ENCODE measurements at places on chromosomes 1 and 21. TPM values are rescaled to one million over a fixed set of nuclear protein-coding genes. Genes with fewer than 3 reads are reported as not detected.
A peak's percentile ranks its signal among the peaks of the same experiment; 100 is the strongest.

The ATP1A2 gene
- total RNA-seq = not detected

The MPZL1 gene
- total RNA-seq = 13.6 TPM

The LCA5L gene
- 0.47 TPM for total RNA-seq

DNA sequence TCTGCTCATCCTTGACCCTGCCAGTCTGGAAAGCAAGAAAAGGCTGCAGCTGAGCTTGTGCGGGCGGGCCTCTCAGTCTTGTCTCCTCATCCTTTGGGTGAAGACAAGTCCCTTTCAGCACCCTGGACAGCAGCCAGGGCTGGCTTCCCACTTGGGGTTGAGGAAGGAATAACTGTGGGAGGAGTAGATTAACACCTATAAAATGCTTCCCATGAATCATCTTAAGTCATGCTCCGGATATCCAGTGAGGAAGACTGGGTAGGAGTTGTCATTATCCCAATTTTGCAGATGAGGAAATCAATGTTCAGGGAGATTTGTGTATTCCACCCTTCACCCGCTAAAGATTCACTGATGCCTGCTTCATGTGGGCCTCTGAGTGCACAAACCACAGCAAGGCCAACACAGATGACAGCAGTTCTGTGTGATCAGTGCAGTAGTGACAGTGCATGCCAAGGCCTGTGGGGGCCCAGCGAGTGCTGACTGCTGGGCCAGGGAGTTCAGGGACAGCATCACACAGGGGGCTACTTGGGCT lies 20.1 kb upstream of the COL16A1 start:
- no peaks in the 10 kb centered on the region for H3K4me1 ChIP-seq
- DNase-seq = peak; percentile 77
- no peak overlapping the region for H3K27ac ChIP-seq

- DNase-seq = no peak
- H3K4me1 ChIP-seq = no peaks in the 10 kb centered on the region
- no peak overlapping the region for H3K4me3 ChIP-seq
- H3K27ac ChIP-seq = no peak overlapping the region
- no peaks in the 10 kb centered on the region for H3K36me3 ChIP-seq
Measured at GRCh38 chr21:22804151-22804550, 1805.9 kb downstream of the NCAM2 start.

DNA sequence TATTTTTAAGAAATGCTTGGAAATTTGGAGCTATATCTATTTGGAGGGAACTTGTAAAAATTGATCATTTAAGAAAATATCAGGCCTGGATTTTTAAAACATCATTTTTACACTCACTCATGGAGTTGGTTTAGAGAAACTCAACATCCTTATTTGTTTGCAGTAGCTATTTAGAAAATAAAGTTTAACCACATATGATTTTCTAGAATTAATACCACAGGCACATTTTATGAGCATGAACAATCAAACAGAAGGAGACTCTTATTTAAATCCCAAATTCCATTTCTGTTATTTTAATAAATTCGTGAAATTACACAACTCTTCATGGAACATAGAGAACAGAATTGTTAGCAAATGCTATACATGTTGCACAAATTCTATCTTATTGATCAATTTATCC lies 3.2 kb downstream of the CDKN2C start:
- no peak for DNase-seq
- no peaks in the 10 kb centered on the region for H3K27me3 ChIP-seq
- H3K36me3 ChIP-seq = peaks cover 62% of the 10 kb centered on the region
- peaks cover 44% of the 10 kb centered on the region for H3K4me1 ChIP-seq

DNA sequence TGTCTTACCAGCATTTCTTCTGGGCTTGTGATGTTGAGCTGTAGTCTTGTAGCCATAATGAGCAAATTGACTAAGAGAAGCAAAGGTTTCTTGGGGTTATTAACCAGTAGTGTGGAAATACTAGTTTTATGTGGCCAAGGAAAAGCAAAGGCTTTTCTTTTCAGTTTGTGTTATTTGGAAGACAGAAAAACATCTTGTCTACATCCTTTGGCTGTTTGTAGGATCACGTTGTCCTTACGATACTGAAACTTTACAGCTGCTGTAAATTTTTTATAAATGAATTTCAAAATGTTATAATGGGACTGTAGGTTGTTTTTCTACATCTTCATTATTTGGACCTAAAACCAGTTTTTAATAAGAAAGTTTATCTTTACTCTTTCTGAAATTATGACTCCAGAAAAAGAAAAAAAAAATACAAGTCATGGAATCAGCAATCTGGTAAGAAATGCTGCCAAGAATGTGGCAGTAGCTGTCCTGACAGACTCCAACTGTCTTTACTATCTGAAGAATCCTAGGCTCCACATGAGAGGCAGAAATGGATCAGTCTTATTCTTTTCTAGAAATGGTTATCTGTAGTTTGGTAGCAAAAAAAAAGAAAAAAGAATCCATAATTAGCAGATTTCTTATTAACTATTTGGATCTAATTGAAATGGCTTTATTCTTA lies 41.6 kb upstream of the QSOX1 start:
- H3K4me3 ChIP-seq = no peak overlapping the region
- no peak overlapping the region for H3K27ac ChIP-seq
- no peaks in the 10 kb centered on the region for H3K27me3 ChIP-seq
- H3K4me1 ChIP-seq = peaks cover 3% of the 10 kb centered on the region

GRCh38 chr1:70431874-70432273 lies 20.8 kb downstream of the CTH start:
- no peak for DNase-seq
- H3K4me3 ChIP-seq = no peak overlapping the region
- no peaks in the 10 kb centered on the region for H3K27me3 ChIP-seq
- no peaks in the 10 kb centered on the region for H3K4me1 ChIP-seq
- H3K36me3 ChIP-seq = peaks cover 3% of the 10 kb centered on the region

GRCh38 chr1:150256554-150257341 lies 826 bp upstream of the CA14 start:
- peaks cover 48% of the 10 kb centered on the region for H3K27me3 ChIP-seq
- no peak overlapping the region for H3K27ac ChIP-seq
- H3K4me3 ChIP-seq = no peak overlapping the region
- DNase-seq = no peak
- no peaks in the 10 kb centered on the region for H3K36me3 ChIP-seq

DNA sequence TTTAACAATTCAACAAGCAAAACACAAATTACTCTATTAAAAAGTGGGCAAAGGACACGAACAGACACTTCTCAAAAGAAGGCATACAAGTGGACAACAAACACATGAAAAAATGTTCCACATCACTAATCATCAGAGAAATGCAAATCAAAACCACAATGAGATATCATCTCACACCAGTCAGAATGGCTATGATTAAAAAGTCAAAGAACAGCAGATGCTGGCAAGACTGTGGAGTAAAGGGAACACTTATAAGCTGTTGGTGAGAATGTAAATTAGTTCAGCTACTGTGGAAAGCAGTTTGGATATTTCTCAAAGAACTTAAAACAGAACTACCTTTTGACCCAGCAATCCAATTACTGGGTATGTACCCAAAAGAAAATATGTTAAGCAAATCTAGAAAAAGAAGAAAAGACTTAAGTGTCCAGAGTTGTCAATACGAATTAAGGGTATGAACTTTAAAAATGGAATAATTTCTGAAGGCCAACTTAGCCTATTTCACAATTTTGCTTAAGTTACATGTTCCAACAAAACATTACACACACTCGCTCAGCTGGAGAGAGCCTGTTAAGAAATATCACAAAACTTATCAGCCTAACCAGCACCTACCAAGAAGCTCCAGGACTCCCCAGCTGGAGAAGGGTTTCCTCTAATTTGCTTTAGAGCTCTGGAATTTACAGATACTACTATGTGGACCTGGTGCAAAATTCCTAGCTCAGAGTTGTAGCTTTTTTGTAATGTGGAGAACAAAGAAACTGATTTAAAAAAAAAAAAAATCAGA lies 232.1 kb downstream of the DUSP10 start:
- no peak overlapping the region for H3K4me3 ChIP-seq
- no peak for DNase-seq
- no peaks in the 10 kb centered on the region for H3K36me3 ChIP-seq
- H3K27me3 ChIP-seq = peaks cover 3% of the 10 kb centered on the region
- H3K27ac ChIP-seq = no peak overlapping the region

DNA sequence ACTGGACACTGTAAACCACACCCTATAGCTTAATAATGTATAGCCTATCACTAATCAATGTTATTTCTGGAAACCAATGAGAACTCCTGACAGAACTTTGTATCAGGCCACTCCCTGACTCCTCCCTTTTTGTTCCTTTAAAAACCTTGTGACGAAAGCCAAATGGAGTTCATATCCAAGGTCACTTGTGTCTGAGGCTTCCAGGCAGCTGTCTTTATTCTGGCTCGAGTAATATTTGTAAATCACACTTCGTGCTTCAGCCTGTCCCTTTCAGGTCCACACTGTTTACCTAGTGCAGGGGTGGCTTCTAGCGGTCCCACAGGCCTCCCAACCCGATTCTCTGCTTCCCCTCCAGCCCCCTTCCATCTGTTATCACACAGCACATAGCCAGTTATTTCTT lies 16.2 kb upstream of the CAPN9 start:
- H3K27me3 ChIP-seq = peaks cover 5% of the 10 kb centered on the region
- no peaks in the 10 kb centered on the region for H3K36me3 ChIP-seq
- H3K27ac ChIP-seq = no peak overlapping the region
- H3K4me3 ChIP-seq = no peak overlapping the region
- no peak for DNase-seq

DNA sequence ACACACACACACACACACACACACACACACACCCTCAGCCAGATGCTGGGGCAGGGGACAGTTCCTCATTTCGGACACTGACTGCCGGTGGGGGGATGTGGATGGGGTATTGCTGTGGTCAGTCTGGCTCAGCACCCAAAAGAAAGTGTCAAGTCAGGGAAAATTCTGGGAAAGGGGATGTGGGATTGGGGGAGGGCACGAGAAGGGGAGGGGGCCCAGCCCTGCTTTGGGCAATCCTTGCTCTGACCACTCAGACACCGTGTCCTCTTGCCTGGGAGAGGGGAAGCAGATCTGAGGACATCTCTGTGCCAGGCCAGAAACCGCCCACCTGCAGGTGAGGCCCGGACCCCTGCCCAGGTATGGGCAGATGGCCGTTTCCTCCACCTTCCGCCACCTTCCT lies at the start of gene C1QC:
C1QC (plus strand) TSS at position 253 of the 400 bp plus-strand sequence. CDS start 391 bp downstream, outside the sequence.
- H3K36me3 ChIP-seq = no peaks in the 10 kb centered on the region
- DNase-seq = no peak
- H3K4me1 ChIP-seq = no peaks in the 10 kb centered on the region
- H3K27ac ChIP-seq = no peak within 1 kb of the TSS
- H3K4me3 ChIP-seq = no peak within 1 kb of the TSS
- H3K27me3 ChIP-seq = no peaks in the 10 kb centered on the region

DNA sequence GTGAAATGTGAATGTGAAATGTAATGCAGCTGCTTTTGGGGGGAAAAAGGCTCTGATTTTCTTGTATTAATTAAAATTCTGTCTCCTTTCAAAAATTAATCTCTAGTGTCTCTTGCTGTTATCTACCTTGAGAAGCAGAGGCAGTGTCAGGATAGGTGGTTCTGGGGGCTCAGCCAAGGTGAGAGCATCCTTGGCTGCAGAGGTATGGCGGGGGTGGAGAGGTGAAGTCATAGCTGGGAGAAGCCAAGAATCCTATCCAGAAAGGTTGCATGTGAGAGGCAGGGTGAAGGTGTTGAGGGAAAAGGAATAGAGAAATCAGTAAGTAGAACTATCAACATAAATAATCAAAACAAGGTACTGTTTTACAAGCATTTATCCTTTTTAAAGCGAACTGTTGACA lies 181.2 kb downstream of the CACNA1E start:
- no peak overlapping the region for H3K4me3 ChIP-seq
- no peaks in the 10 kb centered on the region for H3K4me1 ChIP-seq
- no peak overlapping the region for H3K27ac ChIP-seq
- no peak for DNase-seq
- peaks cover 5% of the 10 kb centered on the region for H3K27me3 ChIP-seq

- no peak overlapping the region for H3K27ac ChIP-seq
- no peaks in the 10 kb centered on the region for H3K36me3 ChIP-seq
- peaks cover 12% of the 10 kb centered on the region for H3K27me3 ChIP-seq
- DNase-seq = no peak
Measured at GRCh38 chr1:210298296-210298695, 30.4 kb upstream of the HHAT start.

All from activated CD8-positive, alpha-beta T cell treated with anti-CD3 and anti-CD28 coated beads, Interleukin-2, amount 10 ng/mL, durations not matched to agents 7 days and 5 days (primary cell).